CD4-positive, alpha-beta T cell treated with Interleukin-10 for 1 hour (primary cell): ENCODE measurements at places on chromosomes 6 and 20.

GRCh38 chr6:11219400-11219834 is 13.1 kb downstream of the NEDD9 start:
- no peak for DNase-seq

- DNase-seq: no peak
These were observed 238.7 kb upstream of the THEMIS start for GRCh38 chr6:128139519-128139918.

DNA sequence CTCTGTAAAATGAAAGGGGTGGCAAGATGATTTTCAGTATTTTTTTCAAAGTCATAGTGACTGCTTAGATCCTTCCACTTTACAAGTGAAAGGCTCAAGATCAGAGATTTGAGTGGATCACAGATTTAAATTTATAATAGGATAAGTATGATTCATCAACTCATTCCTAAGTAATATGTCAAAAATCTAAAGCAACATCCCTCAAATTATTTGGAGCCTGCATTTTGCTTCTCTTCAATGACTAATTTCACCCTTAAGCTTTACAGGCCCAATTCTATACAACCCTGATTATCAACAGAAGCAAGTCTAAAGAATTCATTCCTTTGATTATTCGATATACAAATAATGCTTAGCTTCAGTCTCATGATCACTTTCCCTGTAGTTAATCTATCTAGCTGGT is 93.9 kb upstream of the HEY2 start:
- no peak for DNase-seq

- DNase-seq: no peak
These were observed 5.6 kb downstream of the RAB23 start for GRCh38 chr6:57216235-57217101.
